Bronchial epithelial cell (primary cell): ENCODE measurements at places on chromosomes 1 and 21. TPM values are rescaled to one million over a fixed set of nuclear protein-coding genes. Genes with fewer than 3 reads are reported as not detected.
A peak's percentile ranks its signal among the peaks of the same experiment; 100 is the strongest.

The RASSF5 gene
- total RNA-seq, result 3.4 and 4.6 TPM in 2 replicates

DNA sequence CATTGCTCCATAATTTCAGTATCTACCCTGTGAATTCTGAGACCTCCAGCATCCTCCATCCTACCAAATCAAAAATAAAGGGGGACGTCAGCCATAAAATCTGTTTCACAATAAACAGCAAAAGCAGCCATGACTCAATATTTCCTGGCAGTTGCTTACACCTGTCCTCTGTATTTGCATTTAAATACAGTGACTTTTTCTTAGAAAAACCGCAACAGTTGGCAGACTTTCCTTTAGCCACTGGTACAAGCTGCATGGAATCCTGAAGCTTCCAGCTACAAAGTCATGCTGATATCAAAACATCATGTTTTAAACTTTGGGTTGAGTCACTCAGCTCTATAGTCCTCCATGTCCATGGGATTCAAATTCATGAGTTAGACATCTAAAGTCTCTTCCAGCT lies 278.0 kb upstream of the KAZN start:
- DNase-seq, result peak; percentile 45

DNA sequence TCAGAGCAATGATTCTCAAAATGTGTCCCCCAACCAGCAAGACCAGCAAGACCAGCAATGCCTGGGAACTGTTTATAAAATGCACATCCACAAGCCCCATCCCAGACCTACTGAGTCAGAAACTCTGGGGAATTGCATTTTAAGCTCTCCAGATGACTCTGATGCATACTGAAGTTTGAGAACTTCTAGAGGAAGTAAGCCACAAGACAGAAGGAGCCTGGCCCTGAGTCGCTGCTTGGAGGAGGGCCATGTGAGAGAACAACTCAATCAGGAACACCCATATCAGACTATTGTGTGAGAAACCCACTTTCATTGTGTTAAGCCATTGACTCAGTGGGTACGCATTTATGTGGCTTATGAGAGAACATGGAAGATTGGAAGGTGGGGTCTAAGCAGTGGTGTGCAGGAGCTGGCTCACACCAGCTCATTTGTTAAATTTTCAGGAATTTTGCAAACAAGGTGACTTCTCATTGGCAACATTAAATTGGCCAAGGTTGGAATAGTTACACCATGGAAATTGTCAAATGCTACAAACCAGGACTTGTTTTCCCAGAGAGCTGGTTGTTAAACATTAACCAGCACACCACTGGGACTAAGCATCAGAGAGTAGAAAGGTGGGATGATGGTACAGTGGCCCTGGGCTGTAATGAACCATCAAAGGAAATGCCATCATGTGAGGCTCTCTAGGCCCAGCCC lies 38.9 kb downstream of the ATP1A1 start:
- no peak for DNase-seq

- DNase-seq, result no peak
These were observed 141.3 kb downstream of the SPATA46 start for GRCh38 chr1:162235241-162235800.

DNA sequence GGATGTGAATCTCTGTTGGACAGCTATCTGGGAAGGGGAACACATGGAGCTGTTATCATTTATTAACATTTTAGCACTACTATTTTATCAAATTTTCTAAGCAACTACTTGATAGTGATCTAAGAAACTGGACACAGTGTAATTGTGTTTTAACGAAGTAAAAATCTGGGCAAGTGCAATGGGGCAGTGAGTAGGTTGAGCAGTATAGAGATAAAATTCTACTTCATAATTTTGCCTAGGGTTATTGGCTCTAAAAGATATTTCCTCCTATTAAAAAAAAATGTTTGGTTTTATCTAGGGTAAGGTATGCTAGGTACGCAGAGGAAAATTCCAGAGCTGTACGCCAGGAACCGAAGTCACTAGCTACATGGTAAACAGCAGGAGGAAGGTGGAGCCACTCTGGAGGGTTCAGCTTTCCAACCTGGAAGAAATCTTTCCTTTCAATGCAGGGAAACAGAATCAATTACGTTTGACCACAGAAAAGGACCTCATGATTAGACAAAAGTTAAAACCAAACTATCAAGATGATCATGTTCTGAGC lies 43.3 kb downstream of the BCAR3 start:
- DNase-seq, result no peak

GRCh38 chr1:106619080-106619826 lies 437.2 kb upstream of the PRMT6 start:
- no peak for DNase-seq

- no peak for DNase-seq
These were observed 334.7 kb downstream of the AMY1C start for GRCh38 chr1:104084380-104084779.

- DNase-seq, result no peak
These were observed 49.4 kb upstream of the CACNA1E start for GRCh38 chr1:181433931-181434330.

The CATSPERE gene
- total RNA-seq, result under 0.01 and 0.13 TPM in 2 replicates

GRCh38 chr1:74502858-74503257 lies 9.6 kb downstream of the LRRC53 start:
- DNase-seq, result no peak

DNA sequence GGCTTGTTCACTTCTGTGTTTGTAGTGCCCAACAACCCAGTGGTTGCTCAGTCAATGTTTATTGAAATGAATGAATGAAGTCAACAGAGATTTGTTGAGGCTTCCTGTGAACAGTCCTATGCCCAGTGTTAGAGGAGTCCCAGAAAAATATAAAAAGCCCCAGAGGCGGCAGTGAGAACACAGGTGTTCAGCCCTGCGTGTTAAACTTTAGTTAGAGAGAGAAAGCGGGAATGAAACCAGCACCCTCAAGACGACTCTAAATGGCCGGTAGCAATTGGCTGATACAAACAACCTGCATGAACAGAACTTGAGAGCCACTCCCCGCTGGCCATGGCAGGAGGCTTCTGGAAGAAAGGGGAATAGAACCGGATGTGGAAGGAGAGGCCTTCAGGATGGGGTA lies 22.6 kb downstream of the TMEM51 start:
- no peak for DNase-seq

DNA sequence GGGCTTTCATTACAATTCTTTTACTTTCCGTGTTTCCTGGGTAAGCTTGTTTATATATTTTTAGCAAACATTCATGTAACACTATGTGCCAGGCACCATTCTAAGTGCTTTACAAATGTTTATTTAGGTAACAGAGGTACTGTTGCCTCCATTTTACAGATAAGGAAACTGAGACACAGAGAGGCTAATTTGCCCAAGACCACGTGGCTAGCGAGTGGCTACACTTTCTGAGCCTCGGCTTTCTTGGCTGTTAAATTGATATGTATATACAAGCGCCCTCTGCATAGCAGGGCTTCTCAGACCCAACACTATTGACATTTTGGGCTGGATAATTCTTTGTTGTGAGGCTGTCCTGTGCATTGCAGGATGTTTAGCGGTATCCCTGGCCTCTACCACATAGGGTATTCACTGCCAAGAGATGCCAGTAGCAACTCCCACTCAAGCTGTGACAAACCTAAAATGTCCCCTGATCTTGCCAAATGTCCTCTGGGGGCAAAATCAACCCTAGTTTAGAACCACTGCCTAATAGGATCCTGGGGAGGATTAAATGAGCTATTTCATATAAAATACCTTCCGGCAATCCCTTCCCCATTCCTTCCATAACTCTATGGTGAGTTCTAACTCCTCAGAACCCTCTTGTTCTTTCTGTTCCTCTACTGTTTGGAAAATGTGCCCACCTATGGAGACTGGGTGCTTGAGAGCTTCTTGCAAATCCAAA lies 17.2 kb upstream of the ID3 start:
- no peak for DNase-seq

GRCh38 chr1:89130716-89131115 lies 4.8 kb upstream of the GBP2 start:
- no peak for DNase-seq

The SPRR4 gene
- not detected in 2 replicates for total RNA-seq

GRCh38 chr1:82979593-82980236 lies 1019.2 kb downstream of the TTLL7 start:
- no peak for DNase-seq

The GTF2B gene
- total RNA-seq, result 38.0 and 40.8 TPM in 2 replicates

GRCh38 chr21:45513003-45513717 lies 29.1 kb downstream of the SLC19A1 start:
- peak; percentile 11 for DNase-seq

GRCh38 chr21:42590431-42591131 lies 62.8 kb upstream of the PDE9A start:
- DNase-seq, result no peak

- peak; percentile 75 for DNase-seq
These were observed 4.5 kb downstream of the TTC24 start for GRCh38 chr1:156583821-156584622.

DNA sequence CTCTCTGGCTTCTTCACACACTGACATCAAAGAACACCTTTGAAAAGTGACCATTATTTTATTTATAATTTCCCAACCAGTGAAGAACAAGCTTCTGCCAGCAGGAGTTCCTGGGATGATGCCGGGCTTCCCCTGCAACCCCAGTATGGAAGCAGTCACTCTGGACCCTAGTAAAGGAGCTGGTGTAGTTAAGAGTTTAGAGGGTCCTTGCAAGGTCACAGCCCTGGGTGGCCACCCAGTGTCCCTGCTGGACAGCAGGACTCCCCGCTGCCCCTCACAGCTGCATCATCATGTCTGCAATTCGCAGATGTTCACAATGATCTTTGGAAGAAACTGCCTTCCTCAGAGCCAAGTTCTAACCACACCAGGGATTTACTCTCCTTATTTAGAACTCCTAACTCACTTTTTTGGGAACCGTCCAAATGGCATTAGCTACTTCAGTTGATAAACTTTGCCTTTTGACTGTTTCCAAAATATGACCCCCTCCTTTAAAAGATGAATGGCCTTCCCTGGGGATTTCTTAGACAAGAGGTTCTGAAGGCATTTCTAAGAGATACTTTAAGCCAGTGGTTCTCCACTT lies 90.6 kb downstream of the HIVEP3 start:
- no peak for DNase-seq

DNA sequence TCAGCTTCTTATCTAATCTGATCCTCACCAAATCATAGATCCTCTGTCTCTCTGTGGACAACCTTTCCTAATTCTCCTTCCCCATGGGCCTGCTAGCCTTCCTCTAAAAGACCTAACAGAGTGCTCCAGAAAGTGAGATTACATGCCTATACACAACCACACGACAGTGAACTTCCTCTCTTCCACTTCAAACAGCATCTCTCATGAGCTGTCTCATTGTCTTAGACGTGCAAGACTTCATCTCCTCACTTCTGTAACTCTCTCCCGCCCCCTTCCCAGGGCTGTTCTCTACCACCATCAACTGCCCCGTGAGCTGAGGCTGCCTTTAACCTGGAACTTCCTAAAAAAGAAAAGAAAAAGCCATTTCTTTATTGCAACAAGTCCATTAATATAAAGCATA lies 14.1 kb upstream of the A3GALT2 start:
- no peak for DNase-seq

DNA sequence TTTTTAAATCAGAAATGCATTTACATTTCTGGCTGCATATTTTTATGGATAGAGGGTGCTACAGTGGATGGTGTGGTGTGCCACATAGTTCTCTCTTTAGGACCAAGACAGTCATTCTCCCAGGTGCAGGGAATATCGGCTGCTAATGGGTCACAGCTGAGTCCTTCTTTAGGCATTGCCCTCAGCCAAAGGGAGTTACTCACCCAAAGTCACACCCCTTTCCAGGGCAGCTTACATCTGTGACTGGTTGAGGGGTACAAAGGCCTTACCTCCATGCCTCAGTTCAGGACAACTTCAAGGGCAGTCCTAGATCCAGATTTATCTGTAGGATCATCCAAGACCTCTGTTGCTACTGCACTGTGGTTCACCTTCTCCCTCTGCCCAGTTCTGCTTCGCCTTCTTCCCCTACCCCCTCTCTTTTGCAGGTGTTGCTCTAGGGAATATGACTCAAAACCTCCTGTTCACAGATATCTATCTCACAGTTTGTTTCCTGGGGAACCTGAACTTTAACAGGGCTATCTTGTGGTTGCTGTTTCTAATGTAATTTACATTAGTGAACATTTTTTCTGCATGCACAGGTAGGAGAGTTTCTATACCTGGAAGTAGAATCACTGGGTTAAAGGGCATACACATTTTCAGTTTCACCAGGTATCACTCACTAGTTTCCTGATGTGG lies 413.9 kb downstream of the RPS6KC1 start:
- DNase-seq, result peak; percentile 40

The TNFSF18 gene
- total RNA-seq, result not detected in 2 replicates

DNA sequence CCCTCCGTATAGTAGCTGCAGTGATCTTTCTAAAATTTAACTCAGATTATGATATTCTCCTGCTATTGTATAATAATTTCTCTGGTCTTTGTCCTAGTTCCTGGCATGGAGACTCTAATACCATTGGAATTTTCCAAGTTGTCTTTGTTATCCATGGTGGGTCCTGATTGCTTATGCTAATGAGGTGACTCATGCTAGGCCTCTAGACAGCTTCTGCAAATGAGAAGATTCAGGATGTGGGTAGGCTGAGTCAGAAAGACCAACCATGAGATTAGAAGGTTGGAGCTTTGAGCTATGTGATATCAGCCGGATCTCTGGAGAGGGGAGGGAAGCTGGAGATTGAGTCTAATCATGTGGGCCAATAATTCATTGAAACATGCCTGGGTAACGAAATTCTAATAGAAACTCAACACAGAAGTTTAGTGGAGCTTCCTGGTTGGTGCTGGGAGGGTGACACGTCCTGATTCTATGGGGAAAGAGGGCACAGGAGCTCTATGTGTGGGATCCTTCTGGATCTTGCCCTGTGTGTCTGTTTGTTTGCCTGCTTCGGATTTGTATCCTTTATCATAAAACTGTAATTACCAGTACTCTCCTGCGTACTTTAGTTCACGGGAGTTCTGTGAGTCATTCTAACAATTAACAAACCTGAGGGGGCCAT lies 73.2 kb upstream of the CNIH3 start:
- DNase-seq, result peak; percentile 99

DNA sequence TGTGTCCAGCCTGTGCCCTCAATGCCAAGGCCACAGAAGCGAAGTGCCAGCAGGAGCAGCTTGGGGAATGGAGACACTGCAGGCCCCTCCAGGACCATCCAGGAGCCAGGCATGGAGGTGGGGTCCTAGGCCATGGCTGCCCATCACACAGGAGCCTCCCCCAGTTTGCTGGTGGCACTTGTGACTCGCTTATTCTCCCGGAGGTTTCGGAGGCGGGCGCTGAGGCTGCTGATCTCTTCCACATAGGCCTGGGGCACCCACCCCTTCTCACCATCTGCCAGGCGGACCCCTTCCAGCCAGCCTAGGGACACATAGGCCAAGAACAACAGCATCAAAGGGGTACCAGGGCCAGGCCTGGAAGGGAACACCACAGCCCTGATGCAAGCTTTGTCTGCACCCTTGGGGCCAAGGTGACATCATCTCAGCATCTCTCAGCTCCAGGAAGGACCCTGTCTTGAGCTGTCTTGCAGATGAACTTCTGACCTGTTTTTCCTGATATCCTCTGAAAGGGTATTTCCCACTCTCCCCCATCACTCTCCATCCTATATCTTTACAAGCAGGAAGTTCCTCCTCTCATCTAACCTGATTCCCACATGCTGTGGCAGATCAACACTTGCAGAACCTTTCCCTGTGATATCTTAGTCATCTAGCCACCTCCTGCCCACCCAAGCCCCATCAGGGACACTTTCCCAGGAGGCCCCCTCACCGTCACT lies 13.9 kb downstream of the ARHGEF19 start:
- DNase-seq, result no peak

The ADORA3 gene
- total RNA-seq, result not detected in 2 replicates

- DNase-seq, result no peak
These were observed 9.7 kb downstream of the FAF1 start for GRCh38 chr1:50950396-50950795.

GRCh38 chr1:21514245-21514644 lies 5.0 kb downstream of the ALPL start:
- no peak for DNase-seq

The ZFP69B gene
- total RNA-seq, result 1.6 and 2.6 TPM in 2 replicates

GRCh38 chr1:222904451-222904850 lies 89.6 kb downstream of the DISP1 start:
- no peak for DNase-seq

The PLPPR4 gene
- total RNA-seq, result not detected in 2 replicates
